EL (cell line): ENCODE measurements at places on chromosomes 13 and 19.

GRCh38 chr13:31699650-31700049 lies 39.7 kb upstream of the RXFP2 start:
- DNase-seq = peak; percentile 6

GRCh38 chr19:6958791-6959190 lies 62.4 kb downstream of the MBD3L2B start:
- no peak for DNase-seq

GRCh38 chr13:25247360-25247759 lies 39.9 kb downstream of the MTMR6 start:
- DNase-seq = no peak

GRCh38 chr13:29266261-29266660 lies 329.2 kb downstream of the SLC7A1 start:
- no peak for DNase-seq

- no peak for DNase-seq
Measured at GRCh38 chr13:110897014-110897413, 17.9 kb downstream of the ANKRD10 start.

GRCh38 chr13:39016787-39017186 lies 21.1 kb downstream of the PROSER1 start:
- DNase-seq = peak; percentile 26

- no peak for DNase-seq
Measured at GRCh38 chr13:66995203-66995611, 234.9 kb downstream of the PCDH9 start.

DNA sequence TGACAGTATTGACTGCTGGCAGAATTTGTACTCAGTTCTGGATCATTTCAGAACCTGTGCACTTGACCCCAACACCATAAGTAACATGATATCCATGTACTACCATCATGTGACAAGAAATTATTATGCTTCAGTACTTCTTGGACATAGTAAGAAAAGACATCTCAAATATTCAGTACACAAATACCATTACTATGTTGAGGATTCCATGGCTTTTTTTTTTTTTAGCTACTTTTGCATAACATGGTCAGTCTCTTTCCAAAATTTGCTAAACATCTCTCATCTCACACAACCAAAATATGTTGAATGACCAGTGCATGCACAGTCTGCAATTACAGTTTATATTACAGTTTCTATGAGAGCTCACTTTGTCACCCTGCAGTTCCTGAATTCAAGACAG lies 85.3 kb downstream of the FLT1 start:
- no peak for DNase-seq

DNA sequence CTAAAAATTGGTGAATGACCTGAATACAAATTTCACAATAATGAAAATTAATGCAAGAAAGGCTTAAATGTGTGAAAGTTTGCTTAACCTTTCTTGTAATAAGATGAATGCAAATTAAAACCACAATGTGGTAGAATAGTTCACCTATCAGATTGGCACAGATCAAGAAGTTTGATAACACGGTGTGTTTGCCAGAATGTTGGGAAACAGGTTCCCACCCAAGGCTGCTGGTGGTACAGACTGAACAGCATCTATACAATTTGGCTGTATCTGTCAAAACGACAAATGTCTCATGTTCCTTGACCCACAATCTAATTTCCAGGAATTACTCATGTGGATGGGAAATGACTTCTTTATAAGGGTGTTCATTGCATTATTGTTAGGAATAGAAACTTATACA lies 8.6 kb upstream of the IRS2 start:
- DNase-seq = no peak

DNA sequence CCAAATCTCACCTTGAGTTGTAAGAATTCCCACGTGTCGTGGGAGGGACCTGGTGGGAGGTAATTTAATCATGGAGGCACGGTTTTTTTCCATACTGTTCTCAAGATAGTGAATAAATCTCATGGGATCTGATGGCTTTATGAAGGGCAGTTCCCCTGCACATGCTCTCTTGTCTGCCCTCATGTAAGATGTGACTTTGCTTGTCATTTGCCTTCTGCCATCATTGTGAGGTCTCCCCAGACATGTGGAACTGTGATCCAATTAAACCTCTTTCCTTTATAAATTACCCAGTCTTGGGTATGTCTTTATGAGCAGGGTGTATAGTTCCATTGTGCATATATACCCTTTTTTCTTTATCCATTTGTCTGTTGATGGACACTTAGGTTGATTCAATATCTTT lies 13.1 kb downstream of the SCEL start:
- DNase-seq = no peak

DNA sequence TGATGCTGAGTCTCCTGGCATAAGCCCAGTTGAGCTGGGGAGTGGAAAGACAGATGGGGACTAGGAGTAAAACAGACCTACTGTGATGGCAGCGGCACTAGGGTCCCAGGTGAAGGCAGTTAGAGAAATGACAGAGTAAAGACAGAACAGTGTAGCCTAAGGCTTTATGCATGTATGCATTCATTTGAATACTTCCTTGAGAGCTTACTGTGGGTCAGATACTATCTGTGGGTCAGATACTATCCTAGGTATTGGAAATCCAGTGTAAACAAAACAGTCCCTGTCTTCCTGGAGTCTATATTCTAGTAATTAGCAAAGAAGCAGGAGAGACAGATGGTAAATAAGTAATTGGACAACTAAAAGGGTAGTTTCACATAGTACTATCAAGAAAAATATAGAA lies 73.7 kb upstream of the LRCH1 start:
- no peak for DNase-seq

GRCh38 chr19:54164369-54165068 lies 5.0 kb upstream of the LENG1 start:
- DNase-seq = peak; percentile 53

- no peak for DNase-seq
Measured at GRCh38 chr13:38093425-38093824, 223.9 kb upstream of the TRPC4 start.

DNA sequence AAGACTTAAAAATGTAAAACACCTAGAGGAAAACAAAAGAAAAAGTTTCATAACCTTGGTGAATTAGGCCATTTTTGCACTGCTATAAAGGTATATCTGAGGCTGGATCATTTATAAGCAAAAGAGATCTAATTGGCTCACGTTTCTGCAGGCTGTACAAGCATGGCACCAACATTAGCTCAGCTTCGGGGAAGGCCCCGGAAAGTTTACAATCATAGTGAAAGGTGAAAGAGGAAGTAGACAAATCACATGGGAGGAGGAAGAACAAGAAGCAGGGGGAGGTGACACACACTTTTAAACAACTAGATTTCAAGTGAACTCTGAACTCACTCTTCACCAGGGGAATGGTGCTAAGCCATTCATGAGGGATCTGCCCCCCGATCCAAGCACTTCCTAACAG lies 1358.5 kb upstream of the PCDH9 start:
- no peak for DNase-seq

- no peak for DNase-seq
Measured at GRCh38 chr13:78325585-78325984, 277.8 kb downstream of the POU4F1 start.

- no peak for DNase-seq
Measured at GRCh38 chr13:93903909-93904308, 575.6 kb downstream of the DCT start.

- no peak for DNase-seq
Measured at GRCh38 chr13:110470272-110471009, 91.1 kb downstream of the RAB20 start.

DNA sequence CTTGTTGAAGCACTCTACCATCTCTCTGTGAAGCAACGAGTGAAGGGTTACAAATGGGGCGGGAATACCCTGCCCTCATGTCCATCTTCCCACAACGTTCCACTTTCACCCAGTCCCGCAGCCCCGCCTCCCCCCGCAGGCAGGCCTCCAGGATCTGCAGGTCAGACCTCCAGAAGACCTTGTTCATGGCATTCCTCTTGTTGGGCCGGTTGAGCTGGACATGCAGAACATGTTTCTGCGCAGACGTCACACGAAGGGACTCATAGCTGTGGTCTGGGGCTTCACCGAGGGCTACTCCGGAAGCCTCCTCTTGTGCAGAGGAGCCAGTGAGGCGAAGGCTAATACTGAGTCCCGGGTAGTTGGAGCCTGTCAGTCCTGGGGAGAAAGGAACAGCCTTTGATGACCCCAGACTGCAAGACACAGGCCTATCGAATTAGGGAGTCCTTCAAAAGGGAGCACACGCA lies 420 bp downstream of the ECH1 start:
- peak; percentile 99 for DNase-seq

- DNase-seq = no peak
Measured at GRCh38 chr13:25847145-25847544, 204.7 kb downstream of the SHISA2 start.

- no peak for DNase-seq
Measured at GRCh38 chr13:109750221-109750775, 36.1 kb downstream of the IRS2 start.

DNA sequence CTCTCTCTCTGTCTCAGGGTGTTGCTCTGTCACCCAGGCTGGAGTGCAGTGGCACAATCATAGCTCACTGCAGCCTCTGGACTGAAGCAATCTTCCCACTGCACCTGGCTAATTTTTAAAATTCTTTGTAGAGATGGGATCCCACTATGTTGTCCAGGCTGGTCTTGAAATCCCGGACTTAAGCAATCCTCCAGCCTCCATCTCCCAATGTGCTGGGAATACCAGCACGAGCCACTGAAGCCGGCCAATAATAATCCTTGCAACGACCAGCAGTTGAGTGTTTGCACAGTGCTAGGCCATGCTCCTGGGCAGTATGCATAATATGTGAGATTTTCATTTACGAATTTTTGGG lies 640 bp upstream of the EPOR start:
- no peak for DNase-seq

DNA sequence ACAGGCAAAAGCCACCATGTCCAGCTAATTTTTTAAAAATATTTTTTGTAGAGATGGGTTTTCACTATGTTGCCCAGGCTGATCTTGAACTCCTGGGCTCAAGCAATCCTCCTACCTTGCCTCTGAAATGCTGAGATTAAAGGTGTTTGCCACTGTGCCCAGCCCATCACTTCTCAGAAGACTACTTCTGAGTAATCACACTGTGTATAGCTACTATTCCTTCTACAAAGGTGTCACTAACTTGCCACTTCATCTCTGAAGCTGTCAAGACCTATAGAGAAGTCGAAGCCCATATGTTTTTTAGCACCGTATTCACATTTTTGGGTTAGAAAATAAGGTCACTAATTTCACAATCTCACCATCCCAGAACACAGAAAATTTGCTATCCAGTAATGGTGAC lies 36.0 kb upstream of the FNDC3A start:
- no peak for DNase-seq

DNA sequence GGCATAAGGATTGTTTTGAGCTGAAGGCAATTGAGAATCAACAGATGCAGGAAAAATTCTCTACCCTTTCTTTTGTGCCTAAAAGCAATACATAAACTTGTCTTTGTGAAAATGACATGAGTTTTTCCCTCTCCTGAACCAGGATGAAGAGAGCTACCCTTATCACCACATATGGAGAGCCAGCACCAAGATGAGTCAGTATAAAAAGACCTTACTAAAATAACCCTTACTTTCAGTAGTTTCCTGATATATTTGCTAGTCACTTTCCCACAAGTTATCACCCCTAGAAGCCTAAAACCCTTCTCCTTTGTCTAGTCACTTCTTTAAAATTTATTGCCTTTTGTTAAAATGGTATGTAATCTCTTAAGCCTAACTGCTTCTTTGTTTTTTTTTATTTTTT lies 61.9 kb upstream of the ANKRD10 start:
- no peak for DNase-seq

DNA sequence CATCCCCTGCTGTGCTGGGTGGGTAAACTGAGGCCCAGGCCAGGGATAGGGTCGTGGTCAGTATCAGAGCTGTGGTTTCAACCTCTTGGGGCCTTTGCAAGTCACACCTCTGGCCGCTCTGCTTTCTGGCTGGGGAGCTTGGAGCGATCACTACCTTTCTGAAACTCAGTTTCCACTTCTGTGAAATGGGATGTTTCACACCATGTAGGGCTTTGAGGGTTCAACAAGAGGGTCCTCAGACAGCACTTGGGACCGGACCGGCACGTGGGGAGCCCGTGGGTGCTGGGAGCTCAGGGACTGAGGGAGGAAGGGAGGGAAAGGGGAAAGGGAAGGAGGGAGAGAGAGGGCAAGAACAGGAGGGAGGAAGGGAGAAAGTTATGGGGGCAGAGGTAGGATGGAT lies 21.1 kb downstream of the PGLS start:
- no peak for DNase-seq

- peak; percentile 23 for DNase-seq
Measured at GRCh38 chr19:2113439-2114211, 16.9 kb downstream of the IZUMO4 start.

DNA sequence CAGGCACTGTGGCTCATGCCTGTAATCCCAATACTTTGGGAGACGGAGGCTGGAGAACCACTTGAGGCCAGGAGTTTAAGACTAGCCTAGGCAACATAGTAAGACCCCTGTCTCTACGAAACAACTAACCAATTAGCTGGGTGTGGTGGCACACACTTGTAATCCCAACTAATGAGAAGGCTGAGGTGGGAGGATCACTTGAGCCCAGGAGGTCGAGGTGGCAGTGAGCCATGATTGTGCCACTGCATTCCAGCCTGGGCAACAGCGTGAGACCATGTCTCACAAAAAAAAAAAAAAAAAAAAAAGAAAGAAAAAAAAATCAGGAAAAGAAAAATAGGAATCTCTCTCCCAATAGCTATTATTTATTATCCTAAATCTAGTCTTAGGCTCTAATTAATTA lies 56.8 kb upstream of the UBAC2 start:
- DNase-seq = no peak

DNA sequence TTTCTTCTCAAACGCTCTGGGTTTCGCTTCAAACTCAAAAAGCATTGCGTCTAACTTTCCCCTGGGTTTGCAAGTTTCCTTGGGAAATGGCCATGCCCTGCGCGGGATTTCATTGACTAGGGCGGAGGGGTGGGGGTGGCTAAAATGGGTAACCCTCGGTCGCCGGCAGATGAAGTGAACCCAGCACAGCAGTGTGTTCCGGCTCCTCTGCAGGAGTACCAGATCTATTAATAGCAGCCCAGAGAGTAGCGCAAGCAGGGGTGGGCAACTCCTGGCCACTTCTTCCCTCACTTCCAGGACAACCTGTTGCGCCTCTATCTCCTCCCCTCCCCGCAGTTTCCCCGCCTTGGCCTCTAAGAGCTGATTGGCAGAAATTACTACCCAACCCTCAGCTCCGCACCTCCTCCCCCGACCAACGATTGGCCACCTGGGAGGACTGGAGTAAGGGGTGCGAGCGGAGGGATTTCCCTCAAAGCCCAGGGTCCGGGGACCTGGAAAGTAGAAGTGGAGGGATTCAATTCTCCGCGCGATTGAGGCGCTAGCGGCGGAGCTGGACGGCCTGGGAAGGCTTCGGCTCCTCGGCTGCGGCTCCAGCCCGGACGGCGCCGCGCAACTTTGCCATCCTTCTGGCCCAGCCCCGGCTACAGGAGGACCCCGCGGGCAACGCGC lies at the start of gene FREM2:
Gene FREM2 (plus strand): TSS at position 501 of the 669 bp plus-strand sequence. CDS start 268 bp downstream, outside the sequence.
- peak; percentile 17 for DNase-seq

DNA sequence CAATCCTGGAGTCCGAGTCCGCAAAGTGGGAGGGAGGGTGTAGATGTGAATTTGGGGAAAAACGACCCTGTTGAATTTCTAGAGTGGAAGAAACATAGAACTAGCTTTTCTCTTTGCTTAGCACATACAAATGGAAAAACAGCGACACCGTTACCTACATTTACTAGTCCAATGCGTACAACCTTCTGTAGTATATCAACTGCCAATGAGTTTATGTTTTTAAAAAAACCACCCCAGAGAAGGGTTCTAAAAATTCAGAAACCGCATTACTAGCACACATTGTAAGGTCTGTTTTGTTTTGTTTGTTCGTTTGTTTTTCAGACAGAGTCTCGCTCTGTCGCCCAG lies 332 bp upstream of the SUPT20H start:
- DNase-seq = no peak
